ENCODE measurements at places on chromosomes 5 and 9.

DNA sequence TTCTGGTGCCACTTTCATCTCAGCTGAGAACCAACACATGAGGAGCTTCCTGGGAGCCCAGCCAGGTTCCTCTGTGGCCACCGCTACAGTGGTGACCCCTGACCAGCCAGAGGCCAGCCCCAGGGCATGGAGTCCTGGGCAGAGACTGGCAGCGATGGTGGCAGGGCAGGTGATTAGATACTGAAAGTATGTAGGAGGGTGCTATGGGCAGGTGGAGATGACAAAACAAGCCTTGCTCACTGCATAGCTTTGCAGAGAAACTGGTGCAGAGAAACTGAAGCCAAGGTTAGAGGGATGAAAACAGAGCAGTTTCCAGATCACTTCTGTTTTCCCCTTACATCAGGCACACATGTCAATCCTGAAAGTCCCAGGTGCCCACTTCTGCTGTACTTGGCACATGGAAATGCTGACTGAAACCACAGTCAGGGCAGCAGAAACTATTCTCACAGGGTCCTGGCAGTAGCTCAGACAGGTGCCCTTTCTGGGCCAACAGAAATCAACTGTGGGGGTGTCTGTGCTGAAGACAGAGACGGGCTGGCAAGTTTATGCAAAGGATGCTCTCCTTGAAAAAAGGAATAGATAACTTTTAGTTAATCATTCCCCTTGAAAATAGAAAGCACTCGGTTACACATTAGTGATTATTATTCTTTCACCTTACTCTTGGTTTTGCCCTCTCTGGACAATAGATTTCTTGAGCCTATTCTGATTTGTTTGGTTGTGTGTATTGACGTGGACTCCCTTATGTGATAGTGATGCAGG lies 90.3 kb downstream of the ANKRD55 start:
- no peak for DNase-seq

DNA sequence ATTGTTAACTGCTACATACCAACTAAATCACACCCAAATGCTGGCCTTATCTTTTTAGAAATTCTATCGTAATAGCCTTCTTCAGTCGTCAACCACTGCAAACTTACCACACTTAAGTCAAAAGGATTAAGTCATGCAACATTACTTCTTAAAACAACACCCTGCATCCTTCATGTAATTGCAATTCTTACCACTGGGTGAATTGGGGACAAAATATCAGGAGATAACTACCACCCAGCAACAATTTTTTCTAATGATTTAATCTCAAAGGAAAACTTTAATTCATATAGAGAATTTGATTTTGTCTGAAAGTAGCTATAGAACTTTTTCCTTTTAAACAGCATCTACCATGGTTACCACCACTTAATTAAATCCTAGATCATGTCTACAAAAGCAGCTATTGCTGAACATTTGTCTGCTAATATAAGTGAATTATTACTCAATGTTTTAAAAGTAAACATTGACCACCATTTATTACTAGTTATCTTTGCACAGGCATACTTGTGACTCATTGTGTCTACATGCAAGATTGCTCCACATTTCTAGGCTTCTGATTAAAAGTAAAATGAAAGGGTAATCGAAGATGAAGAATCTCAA lies 10.5 kb downstream of the MLLT3 start:
- DNase-seq: no peak

GRCh38 chr5:19885040-19885824 lies 102.8 kb downstream of the CDH18 start:
- DNase-seq: no peak

DNA sequence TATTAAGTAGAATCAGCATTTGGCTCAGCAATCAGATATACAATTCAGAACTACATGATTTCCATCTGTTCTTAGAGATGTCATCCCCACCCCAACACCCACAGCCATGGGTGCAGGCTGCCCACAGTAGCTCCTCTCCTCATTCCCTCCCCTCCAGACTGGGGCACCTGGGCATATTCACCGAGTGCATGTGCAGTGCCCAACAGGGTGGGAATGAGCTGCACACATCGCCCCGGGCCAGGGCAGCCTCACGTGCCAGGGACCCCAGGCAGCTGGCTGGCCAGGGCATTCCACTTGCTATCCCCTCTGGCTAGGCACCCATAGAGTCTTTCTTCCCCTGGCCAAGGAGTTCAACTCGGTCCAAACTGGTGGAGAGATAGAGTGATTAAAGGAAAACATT lies 461.9 kb upstream of the NUDT12 start:
- no peak for DNase-seq

DNA sequence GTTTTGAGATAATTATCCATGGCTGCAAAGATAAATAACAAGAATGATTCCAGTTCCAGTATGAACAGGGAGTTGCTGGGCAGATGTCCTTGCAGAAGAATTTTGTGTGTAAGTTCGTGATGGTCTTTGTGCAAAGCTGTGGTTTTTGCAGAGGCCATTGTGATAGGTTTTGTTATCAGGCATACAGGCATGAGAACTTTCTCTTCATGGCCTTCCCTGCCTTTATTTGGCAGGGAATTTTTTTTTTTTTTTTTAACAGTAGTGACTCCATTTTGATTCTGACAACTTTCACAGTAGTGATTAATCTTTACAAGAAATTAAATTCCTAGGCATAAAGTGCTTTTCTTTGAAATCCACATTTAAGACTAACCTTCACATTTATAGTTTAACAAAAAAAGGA lies 1999.5 kb upstream of the CDH6 start:
- no peak for DNase-seq

- DNase-seq: no peak
These were observed 106.0 kb downstream of the PALM2AKAP2 start for GRCh38 chr9:109886041-109886440.

- no peak for DNase-seq
These were observed 19.6 kb downstream of the SLC24A2 start for GRCh38 chr9:19769213-19769612.

DNA sequence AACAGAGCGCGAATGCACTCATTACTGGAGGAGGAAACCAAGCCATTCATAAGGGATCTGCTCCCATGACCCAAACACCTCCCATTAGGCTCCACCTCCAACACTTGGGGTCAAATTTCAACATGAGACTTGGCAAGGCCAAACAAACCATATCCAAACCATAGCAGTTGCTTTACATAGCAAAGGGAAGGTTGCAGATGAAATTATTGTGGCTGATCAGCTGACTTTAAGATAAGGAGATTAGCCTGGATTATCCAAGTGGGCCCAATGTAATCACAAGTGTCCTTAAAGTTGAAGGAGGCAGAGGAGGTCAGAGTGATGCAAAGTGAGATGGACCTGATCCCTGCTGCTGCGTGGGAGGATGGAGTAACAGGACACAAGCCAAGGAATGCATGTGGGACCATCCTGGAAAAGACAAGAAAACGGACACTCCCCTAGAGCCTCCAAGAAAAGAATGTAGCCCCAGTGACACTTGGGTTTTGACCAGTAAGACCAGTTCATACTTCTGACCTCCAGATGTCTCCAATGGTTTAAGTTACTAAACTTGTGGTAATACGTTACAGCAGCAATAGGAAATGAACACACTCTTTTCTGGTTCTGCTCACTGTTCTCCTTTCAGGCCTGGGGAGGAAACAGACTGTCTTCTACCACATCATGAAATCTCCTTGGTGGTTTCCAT lies 167.3 kb downstream of the GNAQ start:
- DNase-seq: no peak

GRCh38 chr9:37192803-37193202 lies 72.4 kb downstream of the ZCCHC7 start:
- no peak for DNase-seq

DNA sequence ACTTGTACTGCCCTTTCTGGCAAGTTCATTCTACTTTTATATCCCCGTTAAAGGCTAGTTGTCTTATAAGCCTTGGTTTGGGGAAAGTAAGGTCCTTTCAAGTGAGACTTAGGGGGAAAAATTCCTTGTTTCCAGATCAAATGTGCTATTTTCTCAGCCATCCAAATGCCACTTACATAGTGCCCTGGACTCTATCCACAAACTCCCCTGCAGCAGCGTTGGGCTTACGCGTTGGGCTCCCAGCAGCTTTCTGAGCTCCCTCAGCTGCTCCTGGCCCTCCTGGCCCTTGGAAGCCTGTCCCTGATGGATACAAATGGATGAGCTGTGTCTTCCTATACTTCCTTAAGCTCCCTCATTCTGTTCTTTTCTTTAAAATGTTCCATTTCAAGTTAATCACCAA lies 279.2 kb upstream of the PANK3 start:
- DNase-seq: no peak

DNA sequence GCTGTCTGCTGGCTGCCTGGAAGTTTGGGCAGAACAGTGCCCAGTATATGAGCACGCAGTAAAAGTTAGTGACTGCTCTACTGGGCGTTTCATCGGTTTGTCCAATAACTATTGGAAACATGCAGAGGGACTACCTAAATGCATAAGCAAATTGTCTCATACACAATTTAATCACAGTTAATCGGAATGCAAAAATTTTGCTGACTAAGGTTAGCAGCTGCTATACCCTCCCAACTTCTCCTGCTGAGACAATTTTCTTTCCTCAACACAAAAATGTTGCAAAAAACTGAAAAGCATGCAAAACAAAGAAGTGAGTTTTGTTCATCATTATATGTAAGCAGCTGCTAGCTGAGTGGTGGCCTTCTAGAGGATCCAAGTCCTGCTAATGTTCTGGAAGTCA lies 327.5 kb downstream of the SEMA5A start:
- DNase-seq: no peak

GRCh38 chr5:145056800-145057199 lies 778.3 kb downstream of the PRELID2 start:
- no peak for DNase-seq

GRCh38 chr5:60323596-60323995 lies 376.4 kb downstream of the DEPDC1B start:
- DNase-seq: no peak

- peak; percentile 16 for DNase-seq
These were observed 44.7 kb upstream of the AKNA start for GRCh38 chr9:114432323-114433067.

DNA sequence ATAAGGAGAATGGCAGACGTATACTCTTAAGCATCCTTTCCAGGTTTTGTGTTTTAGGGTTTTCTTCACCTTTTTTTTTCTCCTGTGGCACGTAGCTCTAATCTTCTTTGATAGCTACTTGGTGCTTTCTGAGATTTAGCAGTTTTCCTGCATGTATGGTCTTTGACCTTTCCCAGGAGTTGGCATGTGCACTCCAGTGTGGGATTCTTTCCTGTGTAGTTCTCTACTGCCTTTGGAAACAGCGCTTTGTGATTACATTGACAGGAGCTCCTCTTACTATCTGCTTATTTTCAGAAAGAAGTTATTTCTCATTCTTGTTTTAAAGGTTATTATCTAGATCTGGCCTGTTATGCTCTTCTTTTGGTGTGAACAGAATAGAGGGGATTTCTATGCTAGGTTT lies 65.5 kb downstream of the UNC13B start:
- no peak for DNase-seq

GRCh38 chr5:135264451-135265440 lies 134.3 kb downstream of the MACROH2A1 start:
- DNase-seq: no peak

Data from spleen (tissue), 13 donors.